ENCODE measurements at places on chromosomes 6 and 20.

DNA sequence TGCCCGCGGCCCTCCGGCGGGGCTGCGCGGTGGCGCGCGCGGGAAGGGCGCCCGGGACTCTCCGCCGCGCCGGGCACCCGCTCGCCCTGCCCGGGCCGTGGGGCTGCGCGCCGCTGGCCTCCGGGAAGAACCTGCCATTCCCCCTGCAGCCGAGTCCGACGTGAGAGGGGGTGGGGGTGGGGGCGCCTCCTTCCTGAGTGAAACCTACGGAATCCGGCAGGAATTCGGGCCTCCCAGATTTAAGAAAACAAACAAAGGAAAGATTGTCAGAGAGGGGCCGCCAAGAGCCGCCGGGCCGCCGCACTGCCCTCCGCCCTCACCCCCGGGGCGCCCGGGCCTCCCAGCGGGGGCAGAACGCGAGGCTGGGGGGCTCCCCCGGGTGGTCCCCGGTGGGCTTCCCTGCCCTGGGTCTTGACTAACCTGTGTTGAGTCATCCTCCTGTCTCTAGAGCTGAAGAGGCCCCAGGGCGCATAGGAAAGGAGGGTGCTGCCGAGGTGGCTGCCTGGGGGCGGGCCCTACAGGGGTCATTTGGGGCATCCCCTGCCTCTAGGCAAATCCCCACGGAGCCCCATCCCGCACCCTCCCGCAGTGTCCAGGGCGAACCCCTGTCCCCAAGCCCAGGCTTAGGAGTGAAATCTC lies 42.2 kb upstream of the FOXP4 start:
- no peak for DNase-seq

DNA sequence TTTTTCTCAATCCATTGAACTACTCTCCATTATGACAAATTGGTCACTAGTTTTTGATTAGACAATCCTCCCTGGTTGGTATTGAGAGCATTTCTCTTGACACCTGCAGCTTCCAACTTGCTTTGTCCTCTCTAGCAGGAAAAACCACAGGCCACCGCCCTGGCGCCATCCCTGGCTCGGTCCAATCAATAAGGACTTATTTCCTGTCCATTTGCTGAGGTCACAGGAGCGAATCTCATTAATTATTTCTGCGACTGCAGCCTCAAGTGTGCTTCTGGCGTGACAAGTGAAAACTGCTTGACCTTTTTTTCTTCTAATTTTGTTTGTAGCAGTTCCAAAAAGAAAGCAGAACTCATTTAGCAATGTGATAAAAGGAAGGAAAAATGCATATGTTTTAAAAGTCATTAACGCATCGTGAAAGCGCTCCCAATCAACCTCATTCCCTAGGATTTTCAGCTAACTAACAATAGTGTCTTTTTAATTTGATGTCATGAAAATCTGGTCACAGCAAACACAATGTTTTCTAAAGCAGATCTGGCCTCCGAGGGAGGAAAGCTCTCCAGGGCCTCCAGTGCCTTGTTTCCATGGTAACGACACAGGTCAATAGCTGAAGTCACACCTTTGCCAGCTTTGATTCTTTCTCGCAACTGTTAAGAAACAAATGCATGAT lies 39.0 kb upstream of the BEND3 start:
- no peak for DNase-seq

DNA sequence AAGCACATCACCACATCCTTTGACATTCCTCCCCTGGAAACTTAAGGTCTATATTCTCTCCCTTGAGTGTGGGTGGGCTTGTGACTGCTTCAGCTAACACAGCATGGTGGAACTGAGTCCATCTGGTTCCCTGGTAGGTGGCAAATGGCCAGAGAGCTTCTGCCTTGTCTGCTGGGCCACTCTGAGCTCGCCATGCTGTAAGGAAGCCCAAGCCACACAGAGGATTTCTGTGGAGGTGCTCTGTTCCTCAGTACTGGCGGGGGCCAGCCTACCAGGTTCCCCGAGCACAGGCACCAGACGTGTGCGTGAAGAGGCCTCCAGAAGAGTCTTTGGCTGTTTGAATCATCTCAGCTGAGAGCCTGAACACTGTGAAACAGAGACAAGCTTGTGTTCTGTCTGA lies 41.6 kb upstream of the PMEPA1 start:
- DNase-seq: no peak

DNA sequence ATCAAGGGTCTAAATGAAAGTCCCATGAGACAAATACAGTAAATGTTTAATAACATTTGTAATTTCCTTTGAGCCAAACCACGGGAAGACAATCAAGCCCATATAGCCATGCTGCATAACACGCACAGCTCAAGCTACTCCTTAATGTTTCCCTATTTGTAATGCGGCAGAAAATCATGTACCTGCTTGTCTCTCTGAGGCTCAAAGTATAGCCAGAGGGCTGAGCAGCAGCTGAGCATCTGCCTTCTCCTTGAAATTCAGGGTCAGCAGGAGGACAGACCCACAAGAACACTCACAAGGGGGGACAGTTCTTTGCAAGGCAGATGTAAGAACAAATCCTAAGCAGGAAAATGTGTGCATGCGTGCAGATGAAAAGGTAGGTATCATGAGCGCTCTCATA lies 45.8 kb upstream of the JARID2 start:
- no peak for DNase-seq

- no peak for DNase-seq
Observed at GRCh38 chr6:227074-227782, 65.1 kb upstream of the DUSP22 start.

GRCh38 chr6:157037165-157037564 lies 260.0 kb downstream of the ARID1B start:
- DNase-seq: no peak

- no peak for DNase-seq
Observed at GRCh38 chr6:100719883-100720682, 161.0 kb downstream of the ASCC3 start.

GRCh38 chr20:13809373-13809772 lies 24.5 kb downstream of the NDUFAF5 start:
- no peak for DNase-seq

DNA sequence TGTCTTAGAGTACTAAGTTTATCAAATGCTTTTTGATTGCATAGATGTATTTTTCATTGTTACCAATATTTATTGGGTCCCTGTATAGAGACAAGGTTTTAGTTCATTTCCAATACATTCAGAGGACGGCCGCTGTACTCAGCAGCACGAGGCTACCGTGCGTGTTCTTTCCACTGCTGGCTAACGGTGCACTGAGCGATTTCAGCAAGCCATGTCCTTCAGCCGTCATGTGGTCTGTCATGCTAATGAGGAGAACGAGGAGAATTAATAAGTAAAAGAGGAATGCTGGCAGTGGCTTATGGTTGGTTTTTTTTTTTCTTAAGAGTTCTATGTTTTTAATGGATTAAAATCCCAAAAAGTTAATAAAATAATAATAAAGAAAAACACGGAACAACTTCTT lies 253.6 kb downstream of the ARID1B start:
- no peak for DNase-seq

- DNase-seq: no peak
Observed at GRCh38 chr6:75933387-75933975, 139.0 kb downstream of the IMPG1 start.

- DNase-seq: no peak
Observed at GRCh38 chr6:162627825-162628224, 99.7 kb downstream of the PRKN start.

DNA sequence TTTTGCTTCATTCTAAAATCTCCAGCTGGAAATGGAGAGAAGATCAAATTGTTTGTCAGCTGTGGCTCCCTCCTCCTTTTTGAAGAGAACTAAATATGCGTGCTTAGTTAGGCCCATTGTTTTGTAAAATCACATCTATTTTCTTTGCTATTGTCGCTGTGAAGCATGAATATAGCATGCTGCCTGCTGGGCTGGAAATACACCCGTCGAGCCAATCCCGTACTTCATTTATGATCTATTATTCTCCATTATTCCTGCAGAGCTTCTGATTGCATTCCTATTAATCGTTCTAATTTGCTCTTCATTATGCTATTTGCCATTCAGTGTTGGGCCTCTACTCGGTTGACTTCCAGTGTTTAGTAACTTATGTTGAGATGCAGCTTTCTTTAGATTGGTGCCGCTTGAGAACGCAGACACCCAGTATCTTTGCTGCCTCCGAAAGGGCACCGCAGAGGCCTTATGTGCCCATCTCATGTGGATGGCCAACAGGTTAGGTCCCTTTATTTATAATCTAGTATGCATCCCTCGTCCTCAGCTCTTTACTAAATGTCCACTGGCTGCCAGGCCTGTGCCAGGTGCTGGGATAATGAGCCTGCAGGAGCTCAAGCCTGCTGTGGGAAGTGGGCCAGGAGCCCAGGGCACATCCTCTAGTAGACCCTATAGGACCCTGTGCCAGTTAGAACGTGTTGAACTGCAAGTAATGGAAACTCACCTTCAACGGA lies 45.6 kb downstream of the FAM50B start:
- DNase-seq: no peak
